ENCODE measurements at places on chromosomes 5 and 9. TPM values are rescaled to one million over a fixed set of nuclear protein-coding genes. Genes with fewer than 3 reads are reported as not detected.

DNA sequence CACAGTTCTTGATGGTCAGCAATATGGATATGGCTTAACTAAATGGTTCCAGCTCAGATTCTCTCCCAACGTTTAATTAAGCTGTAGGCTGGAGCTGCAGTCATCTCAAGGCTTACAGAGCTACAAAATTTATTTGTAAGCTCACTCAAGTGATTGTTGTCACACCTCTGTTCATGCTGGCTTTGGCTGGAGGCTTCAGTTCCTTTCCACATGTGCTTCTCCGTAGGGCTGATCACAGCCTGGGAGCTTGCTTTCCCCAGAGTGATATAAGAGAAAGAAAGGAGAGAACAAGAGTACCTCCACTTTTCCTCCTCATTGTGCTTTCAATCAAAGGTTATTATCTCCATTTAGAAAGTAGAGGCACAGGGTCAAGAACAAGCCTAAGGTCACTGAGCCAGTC lies 182.7 kb upstream of the KCNN2 start:
- DNase-seq: no peak

GOLM1 gene
- 89.5 TPM for polyA plus RNA-seq

- DNase-seq: no peak
Measured at GRCh38 chr5:179132586-179133355, 72.6 kb downstream of the ZNF354C start.

DNA sequence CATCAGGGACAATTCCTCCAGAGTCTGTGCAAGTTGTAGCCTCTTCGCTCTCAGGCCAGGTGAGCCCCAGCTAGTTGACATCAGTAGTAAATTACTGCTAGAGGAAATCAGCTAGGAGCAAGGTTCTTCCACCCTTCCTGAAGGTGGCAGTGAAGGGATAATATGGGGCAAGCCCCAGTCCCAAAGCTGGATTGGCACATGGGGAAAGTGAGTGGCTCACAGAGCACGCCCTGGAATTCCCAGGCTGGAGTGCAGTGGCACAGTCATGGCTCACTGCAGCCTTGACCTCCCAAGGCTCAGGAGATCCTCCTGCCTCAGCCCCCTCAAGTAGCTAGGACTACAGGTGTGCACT lies 82.1 kb downstream of the CYFIP2 start:
- no peak for DNase-seq

GRCh38 chr5:8865266-8865665 lies 680.6 kb downstream of the SEMA5A start:
- no peak for DNase-seq

CER1 gene
- not detected for polyA plus RNA-seq

CNTFR gene
- 56.2 TPM for polyA plus RNA-seq

GRCh38 chr5:179832039-179832745 lies 11.5 kb downstream of the SQSTM1 start:
- DNase-seq: no peak

GRCh38 chr9:78023003-78023741 lies 8.4 kb downstream of the GNAQ start:
- no peak for DNase-seq
